ENCODE measurements at places on chromosomes 11 and 22. TPM values are rescaled to one million over a fixed set of nuclear protein-coding genes. Genes with fewer than 3 reads are reported as not detected.

- DNase-seq = no peak
Observed at GRCh38 chr11:63521896-63522295, 14.7 kb upstream of the PLAAT4 start.

- DNase-seq = no peak
Observed at GRCh38 chr11:9130297-9130696, 38.9 kb upstream of the SCUBE2 start.

GRCh38 chr11:94469416-94469815 lies 24.2 kb downstream of the MRE11 start:
- DNase-seq = no peak

DNA sequence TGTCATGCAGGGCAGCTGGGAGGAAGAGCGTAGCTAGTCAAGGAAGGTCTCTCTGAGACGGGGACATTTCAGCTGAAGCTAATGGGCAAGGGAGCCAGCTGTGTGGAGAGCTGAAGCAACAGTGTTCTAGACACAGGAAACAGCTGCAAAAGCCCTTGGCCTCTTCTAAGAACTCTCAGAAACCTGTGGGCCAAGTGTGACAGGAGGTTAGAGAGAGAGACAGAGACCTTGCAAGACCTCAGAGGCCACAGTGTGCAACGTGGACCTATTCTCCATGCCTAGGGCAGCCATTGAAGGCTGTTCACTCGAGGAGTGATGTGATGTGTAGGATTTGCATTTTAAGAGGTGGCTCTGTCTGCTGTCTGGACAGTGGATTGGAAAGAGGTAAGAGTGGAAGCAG lies 48.7 kb upstream of the TNRC6B start:
- DNase-seq = no peak

- DNase-seq = no peak
Observed at GRCh38 chr11:101008961-101009689, 120.5 kb downstream of the PGR start.

DNA sequence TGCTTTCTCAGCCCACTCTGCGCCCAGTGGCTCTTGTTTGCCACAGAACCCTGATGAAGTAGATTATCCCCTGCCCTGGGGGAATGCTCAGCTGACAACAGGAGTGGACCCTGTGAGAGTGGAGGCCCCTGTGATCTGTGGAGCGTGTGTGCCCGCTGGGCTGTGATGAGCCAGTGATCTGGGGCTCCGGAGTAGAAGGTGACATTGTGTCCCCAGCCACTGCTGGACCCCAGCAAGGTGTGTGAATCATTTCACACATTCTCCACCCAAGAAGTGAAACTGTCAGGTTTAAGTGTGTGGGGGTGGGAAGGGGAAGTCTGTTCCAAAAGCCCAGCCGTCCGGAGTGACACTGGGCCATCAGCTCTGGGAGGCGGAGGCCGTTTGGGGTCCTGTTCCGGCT lies 33.1 kb upstream of the GRAMD4 start:
- DNase-seq = no peak

GRCh38 chr11:58024601-58025091 lies 965 bp downstream of the OR9Q1 start:
- DNase-seq = peak; percentile 48

DNA sequence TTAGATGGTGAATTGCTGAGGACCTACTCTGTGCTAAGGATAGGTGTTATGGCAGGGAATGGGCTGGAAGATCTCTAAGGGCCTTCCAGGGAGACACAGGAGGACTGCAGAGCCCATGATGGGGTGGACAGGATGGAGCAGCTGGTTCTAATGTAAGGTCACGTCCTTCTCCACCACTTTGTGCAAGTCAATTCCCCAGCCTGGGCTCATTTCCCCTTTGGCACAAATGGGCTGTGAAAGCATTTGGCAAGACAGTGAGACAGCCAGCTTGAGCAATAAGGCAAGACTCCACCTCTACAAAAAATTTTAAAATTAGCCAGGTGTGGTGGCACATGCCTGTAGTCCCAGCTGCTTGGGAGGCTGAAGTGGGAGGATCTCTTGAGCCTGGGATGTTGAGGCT lies 81.4 kb upstream of the THY1 start:
- DNase-seq = no peak

- no peak for DNase-seq
Observed at GRCh38 chr11:13772223-13773046, 104.0 kb downstream of the FAR1 start.

GRCh38 chr11:59551659-59552521 lies 40.6 kb downstream of the OR4D9 start:
- no peak for DNase-seq

DNA sequence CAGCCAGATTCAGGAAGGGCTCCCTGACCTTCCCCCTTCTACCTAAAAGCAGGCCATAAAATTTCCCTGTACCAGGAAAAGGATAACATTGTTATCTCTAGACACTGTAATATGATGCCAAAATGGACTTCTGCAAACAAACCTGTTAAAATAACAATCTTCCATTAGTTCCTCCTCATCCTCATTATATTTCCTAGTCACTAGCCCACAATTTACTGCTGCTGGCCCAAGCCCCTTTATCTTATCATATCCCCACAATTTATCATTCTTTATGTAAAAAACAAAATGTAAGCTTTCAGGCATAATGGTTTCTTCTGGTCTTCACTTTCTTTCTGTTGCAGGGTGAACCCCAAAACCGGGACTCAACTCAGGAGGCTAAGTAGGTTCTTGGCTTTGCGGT lies 1132.1 kb upstream of the CNTN5 start:
- DNase-seq = no peak

DNA sequence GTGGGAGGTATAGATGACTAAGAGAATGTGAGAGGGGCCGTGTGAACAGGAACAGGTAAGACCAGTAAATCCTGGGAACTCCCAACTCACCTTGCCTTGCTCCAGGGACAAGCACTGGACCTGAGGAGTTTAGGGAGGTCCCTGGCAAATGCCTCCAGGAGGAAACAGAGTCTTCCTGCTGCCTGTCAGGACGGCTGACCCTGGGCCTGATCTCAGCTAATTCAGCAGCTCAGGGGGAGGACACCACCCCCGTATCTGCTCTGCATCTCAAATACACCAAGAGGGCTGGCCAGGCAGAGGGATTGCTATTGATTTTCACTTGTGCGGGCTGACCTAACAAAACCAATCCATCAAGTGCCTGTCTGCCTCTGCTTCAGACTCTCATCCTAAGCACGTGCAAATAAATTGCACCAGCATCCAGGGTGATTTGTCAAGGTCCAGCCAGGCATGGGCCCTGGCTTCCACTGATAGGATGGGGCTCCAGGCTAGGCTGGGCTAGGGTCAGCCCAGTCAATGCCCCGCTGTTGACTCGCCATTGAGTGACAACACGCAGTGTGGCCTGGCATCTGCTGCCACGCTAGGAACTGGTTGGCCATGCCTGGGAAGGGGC lies 20.3 kb downstream of the UQCR10 start:
- no peak for DNase-seq

DNA sequence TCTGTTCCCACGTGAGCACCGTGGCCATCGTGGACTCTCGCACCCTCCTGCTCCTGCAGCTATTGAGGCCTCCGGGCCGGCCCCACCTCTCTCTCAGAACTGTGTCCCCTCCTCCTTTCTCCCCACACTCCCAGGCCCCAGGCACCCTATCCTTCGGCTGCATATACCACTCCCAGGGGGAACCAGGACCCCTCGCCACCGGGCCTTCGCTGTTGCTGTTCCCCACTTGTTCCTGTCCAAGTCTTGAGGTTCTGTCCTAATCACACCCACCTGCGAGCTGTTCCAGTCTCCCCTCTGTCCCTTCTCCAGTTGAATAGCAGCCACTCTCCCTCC lies 43.0 kb upstream of the CDON start:
- no peak for DNase-seq

DNA sequence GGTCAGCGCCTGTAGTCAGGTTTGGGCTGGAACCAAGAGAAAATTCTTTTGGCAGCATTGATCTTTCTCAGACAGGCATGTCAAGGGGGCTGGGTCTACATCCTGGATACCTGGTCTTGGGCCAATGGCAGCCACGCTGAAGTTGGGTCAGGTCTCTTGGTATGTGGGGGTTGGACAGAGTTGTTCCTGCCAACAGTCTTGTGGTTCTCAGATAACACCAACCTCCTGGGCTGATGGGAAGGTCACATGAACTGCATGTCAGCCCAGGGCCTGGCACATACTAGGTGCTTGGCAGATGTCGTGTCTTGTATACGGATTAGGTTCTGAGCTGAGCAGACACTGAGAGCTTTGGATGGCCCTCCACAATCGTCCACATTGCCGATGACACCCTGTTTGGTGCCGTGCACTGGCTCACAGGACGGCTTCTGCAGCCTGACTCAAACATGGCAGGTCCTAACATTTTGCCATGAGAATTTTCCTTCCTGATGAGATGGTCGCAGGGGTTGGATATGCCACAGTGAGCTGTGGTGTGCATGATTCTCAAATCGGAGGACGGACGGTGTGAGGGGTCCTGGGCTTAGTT lies 42.0 kb downstream of the FBLN1 start:
- no peak for DNase-seq

- no peak for DNase-seq
Observed at GRCh38 chr11:67071420-67072284, 15.0 kb downstream of the RHOD start.

DNA sequence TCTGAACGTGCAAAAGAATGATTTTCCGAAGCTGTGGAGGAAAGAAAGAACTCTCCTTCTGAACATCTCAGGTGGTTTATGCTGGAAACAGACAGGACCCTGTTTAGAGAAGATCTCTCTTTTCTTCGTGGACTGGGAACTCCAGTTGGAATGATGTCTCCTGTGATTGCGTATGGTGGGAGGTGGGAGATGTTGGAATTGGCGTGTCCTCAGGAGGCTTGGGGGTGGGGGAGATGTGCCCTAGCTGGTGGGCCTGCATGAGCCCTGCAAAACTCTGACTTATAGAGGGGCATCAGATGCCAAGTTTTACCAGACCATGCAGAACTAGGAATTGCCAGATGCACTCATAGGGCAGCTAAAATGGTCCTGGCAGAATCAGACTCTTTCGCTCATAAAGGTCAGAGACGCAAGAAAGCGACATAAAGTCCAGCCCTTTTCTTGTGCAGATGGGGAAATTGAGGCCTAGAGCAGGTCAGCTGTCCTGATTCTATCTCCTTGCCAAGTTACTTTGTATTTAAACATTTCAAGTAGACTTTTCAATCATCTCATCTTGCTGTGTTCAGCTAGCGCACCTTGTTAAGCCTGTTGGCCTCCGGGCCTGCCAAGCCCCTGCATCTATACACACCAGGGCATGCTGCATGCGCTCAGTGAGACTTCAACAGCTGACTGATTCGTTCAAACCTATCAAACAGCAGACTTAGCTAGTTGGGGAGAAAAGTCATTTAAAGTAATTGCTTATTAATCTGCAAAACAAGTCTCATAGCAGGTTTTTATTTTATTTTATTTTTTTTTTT lies 34.2 kb upstream of the EHF start:
- DNase-seq = no peak

MN1 gene
- total RNA-seq = 0.54 TPM

CADM1 gene
- 28.7 TPM for total RNA-seq

FZD4 gene
- total RNA-seq = 6.3 TPM

TUB gene
- total RNA-seq = 1.3 TPM

DBX1 gene
- total RNA-seq = not detected

PHETA2 gene
- total RNA-seq = 7.4 TPM

GATD1 gene
- total RNA-seq = 16.8 TPM

PPP1CA gene
- total RNA-seq = 71.9 TPM

Measured in pancreas (tissue), 10 donors.